ENCODE measurements at places on chromosomes 1 and 21.
A peak's percentile ranks its signal among the peaks of the same experiment; 100 is the strongest.

GRCh38 chr1:213987422-213987926 is 299 bp upstream of the PROX1 start:
- DNase-seq = no peak

DNA sequence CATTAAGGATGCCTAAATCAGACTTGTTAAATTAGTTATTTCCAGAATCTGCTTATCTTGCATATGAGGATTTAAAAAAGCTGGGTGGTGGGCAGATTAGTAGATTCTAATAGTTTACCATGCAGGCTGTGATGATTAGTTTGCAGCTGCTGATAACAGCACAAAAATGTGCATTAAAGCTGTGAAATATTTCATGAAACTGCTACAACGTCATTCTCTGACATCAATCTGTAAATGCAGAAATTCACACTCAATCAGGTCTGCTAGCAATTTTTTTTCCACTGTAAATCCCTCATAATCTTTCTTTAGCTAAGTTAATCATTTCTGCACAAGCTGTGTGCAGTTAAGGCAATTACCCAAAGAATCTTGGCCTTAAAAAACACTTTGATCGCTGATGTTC is 9.3 kb upstream of the RPE65 start:
- no peak for DNase-seq

- no peak for DNase-seq
Observed at GRCh38 chr1:22489278-22489677, 37.6 kb downstream of the ZBTB40 start.

- DNase-seq = no peak
Observed at GRCh38 chr1:4269330-4269729, 369.3 kb upstream of the C1orf174 start.

DNA sequence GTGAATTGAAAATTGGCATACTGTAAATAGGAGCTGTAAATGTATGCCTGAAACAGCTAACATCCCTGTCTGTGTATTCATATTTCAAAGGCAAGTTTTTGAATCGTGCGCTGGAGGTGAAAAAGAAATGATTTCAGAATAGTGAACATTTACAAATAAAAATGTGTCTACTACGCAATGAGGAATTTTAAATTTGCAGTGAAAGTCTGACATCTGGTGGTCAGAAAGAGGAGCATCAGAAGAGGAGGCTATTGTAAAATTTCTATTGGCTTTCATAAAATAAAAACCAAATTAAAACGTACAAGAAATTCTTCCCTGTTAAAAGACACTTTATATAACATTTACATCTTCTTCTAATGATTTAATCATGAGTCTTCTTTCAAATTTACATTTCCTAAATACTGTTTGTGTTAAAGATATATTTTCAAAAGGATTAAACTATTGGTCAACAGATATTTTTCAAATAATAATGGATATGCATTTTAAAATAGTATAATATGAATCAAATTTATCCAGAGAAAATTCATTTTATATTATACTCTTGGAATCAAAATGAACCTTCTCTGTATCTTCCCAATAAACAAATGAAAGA is 113.7 kb upstream of the RRP15 start:
- DNase-seq = peak; percentile 45

DNA sequence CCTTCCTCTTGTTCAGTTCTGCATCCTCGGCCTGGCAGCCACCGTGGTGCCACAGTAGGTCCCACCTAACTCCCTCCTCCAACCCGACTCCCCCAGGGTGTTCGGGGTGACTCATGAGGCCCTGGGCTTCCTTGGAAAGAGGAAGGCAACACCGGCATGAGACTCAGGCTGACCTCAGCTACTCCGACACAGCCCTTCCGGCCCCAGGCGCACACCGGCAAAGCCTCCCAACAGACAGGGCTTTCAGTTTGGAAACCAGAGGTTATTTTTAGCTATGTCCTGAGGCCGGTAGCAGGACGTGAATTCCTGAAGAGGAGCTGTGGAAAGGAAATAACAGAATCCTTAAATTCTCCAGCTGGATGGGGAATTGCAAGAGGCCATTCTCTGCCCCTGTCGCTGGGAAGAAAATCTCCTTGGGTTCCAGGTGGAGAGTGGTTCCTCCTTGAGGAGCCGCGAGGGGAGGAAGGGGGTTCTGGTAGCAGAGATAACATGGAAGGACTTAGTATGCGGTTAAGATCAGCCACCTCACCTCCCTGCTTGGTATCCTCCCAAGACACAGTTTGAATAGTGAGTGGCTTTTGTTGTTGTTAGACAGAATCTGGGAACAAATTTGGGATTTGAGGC is 24.4 kb downstream of the PLXNA2 start:
- peak; percentile 75 for DNase-seq

GRCh38 chr1:54937469-54937868 is 43.0 kb upstream of the TMEM61 start:
- DNase-seq = peak; percentile 61

DNA sequence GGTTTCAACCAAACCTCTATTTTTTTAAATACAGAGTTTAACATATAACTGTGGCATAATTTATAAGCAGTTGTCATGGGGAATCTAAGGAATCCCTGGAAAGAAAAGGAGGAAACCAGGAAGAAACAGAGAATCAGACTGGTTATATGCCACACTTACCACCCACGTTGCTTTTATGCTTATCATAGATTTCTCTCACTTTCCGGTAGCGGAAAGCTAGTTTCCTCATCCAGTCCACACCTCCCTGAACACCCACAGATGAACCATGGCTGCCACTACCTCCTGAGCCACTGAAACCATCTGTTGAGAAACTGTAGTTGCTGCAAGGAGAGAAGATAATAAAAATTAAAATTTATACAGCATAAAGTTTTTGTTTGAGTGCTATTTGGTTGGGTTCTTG is 33.5 kb downstream of the XKR8 start:
- DNase-seq = no peak

DNA sequence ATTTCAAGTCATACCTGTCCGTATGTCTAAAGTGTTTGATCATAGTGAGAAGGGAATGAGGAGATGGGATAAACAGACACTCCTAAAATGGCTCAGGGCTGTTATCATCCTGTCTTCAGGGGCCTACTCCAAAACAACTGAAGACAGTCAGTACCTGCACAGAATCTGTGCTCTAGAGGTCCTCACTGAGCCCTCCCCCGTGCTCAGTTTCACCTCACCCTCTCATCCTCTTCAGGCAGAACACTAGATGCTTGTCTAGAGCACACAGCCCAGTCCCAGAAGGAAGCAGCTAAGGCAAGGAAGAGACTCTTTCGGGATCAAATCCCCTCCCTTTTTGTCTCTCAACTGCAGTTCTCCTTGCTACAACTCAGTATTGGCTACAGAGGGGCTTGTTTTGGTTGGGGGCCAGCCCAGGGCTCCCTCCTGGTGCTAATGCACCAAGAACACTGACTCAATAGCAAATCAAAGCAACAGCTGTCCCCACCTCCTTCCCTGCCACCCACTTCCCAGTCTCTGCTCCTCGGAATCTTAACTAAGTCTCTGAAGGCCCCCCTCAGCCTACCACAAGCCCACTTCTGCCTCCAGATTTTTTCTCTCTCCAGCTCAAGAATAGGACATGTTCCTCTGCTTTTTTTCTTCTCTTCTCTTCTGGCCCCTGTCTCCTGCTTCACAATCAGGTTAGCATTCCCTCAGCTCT is 10.1 kb downstream of the CADM3 start:
- DNase-seq = no peak

DNA sequence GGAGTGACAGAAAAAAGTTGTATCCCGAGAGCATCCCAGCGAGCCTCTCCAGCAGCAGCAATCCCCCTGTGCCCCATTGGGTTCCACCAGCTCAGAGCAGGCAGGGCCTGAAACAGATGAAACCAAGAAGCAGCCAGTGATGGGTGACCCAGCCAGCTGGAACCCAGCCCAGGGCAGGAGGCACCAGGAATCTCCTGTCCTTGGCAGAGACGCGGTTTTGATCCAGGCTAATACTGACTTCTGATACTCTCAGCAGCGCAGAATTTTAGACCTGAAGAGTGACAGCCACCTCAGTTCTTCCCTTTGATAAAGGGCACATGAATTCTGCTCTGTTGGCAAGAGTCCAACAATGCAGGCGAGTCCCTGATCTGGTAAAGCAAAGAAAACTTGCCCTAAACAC is 11.4 kb upstream of the OLIG1 start:
- no peak for DNase-seq

GRCh38 chr1:164601399-164602100 is 42.6 kb downstream of the PBX1 start:
- no peak for DNase-seq

DNA sequence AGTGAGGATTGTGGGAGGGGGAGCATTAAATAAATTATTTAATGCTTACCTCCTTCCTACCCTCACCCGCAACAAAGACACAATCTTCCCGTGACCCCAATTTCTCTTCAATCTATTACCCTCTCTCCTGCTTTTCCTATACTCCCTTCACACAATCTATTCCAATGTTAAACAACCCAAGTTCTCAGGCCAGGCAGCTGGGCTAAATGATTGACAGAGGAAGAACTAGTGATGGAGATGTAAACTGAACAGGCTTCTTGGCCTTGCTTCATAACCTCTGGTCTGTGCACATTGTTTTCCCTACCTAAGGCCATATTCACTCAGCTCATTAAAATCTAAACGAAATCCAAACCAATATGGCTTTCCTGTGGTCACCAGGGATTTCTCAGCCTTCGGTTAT is 3.9 kb upstream of the RCC1 start:
- no peak for DNase-seq

DNA sequence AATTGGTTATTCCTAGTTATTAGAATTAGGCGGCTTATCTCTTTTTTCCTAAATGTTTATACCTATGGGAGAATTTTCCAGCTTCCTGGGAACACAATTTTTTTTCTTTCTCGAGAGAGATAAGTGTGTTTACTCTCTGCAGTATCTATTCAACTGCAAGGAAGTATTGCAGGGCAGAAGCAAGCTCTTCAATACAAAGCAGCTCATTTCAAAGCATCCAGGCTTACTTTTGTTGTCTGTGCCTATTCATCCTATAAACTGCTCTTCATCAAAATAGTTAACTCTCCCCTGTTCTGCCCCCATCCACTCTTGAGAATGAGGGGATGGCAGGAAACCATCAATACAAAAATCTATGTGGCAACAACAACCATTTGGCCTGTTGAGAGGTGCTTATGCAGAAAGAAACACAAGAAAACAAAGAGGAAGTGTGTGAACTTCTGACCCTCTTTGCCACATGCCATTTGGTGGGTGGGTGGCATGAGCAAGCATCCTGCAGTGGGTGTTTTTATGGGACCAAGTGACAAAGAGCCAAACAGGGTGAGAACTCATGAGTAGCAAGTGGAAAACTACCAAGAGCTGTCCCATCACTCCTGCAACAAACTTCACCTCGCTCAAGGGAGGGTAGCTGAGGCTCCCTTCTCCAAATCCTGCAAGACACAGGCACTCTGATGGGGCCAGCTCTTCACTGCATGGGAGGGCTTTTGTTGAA is 50.6 kb upstream of the MRPS6 start:
- no peak for DNase-seq

DNA sequence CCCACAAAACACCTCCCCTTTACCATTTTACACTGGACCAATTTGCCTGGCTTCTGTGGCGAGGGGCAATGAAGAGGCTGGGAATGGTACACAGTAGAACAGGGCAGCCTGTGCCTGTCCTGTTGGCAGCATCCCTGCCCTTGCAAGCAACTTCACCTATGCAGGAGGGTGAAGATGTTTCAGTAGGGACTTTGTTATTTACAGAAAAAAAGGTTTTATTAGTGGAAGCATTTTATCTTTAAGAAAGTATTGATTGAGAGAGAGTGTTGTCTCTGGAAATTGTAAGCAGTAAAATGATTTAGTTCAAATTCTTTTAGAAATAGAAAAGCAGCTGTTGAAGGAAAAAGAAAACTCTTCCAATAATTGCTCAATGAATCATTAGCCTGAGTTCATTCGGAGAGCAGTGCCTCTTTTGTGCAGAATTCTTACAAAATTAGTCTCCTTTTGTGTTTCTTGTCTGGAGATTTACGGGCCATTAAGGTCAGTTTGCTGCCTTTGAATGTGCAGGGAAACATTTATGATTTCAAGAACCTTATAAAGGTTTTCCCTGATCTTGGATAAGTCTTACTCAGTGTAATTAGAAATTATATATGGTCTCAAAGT is 49.1 kb downstream of the HHAT start:
- peak; percentile 78 for DNase-seq

DNA sequence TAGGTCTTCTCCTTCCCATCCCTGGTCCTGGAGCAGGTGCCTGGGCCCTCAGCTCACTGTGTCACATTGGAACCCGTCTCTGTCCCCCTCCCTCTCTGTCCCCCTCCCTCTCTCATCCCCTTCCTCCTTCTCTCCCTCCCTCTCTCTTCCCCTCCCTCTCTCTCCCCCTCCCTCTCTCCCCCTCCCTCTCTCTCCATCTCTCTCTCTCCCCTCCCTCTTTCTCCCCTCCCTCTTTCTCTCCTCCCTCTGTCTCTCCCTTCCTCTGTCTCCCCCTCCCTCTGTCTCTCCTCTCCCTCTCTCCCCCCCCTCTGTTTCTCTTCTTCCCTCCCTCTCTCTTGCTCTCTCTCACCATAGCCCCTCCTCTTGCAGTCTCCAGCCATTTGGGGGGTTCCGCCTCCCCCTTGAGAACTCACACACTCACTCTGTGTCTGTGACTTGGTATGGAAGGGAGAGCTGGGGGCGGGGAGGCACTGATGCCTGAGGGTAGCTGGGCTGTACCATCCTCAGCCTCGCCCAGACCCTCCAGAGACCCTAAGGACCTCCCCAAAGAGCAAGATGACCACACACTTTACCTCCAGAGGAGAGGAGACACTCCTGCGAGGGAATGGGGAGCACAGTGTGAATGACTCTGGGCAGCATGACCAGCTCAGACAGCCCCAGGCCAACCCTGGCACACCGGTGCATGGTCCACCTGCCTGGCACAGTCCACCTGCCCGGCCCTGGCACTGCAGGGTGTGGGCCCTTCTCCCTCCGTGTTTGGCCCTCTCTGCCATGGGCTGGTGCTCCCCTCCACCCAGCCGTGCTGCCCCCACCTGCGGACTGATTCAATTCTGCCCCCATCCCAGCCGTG is 102.8 kb upstream of the ARHGEF16 start:
- DNase-seq = no peak

DNA sequence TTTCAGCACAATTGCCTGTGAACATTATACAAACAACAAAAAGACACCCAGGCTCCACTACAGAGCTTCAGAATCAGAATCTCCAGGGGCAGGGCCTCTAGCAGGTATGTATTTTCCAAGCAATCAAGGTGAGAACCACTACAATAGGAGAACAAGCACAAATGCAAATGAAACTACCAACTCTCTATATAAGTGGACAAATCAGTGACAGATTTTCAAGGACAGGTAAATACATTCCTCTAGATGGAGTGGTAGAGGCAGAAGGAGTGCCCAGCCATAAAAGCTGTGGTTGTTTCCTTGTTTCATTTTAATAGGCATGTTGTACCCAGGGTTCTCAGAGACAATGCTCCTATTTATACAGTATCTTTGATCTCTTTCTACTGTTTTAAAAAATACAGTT is 20.1 kb upstream of the CCDC17 start:
- DNase-seq = no peak

GRCh38 chr1:41783189-41783639 is 135.5 kb downstream of the HIVEP3 start:
- DNase-seq = peak; percentile 92

DNA sequence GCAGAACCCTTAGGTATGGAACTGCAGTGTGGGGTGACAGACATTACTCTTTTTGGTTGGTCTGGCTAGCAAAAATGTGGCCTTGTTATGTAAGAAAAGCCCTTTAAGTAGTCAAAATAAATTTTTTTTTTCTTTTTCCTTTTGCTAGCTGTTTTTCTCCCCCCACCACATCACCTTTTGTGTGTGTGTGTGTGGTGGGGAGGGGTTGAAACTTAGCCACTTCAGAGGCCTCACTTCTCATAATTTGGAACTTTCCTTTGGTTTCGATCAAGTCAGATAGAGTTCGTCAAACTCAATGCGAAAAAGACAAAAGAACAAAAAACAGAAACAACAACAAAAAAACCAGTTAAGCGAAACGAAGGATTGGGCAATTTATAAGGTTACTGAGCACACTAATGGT is 1.9 kb upstream of the PRMT2 start:
- DNase-seq = no peak

- DNase-seq = no peak
Observed at GRCh38 chr1:164971391-164971790, 385.1 kb downstream of the LMX1A start.

Measured in fibroblast of skin of right biceps (primary cell).